ENCODE measurements at places on chromosomes 11 and 22.

DNA sequence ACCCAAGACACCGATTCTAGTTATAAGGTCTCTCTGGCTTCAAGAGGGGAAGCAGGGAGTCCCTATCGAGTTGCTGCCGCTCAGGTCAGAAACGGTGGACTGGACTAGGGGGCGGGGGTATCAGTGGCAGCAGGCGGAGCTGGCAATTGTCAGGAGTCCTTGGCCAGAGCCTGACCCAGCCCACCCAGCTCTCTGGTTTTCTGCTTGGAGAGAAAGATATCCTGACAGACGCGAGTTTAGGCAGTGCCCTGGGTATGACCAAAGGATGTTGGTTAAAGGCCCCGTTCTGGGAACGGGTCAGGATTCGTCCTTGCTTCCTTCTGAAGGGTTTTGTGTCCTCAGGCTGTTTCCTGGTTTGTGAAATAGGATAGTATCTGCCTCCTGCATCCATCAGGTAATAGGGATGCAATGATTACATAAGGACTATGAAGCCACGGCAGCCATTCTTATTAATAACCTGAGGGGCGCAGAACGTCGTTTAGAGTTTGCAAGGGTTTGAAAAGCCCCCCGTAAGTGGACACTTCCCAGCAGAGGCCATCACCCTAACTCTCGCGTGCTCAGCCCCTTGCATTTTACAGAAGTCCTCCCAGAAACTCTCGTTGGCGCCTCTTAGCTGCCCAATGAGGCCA, 700 bp upstream of the DEPDC5 start:
- DNase-seq = no peak

- DNase-seq = no peak
Measured at GRCh38 chr11:6390718-6391469, 620 bp downstream of the SMPD1 start.

DNA sequence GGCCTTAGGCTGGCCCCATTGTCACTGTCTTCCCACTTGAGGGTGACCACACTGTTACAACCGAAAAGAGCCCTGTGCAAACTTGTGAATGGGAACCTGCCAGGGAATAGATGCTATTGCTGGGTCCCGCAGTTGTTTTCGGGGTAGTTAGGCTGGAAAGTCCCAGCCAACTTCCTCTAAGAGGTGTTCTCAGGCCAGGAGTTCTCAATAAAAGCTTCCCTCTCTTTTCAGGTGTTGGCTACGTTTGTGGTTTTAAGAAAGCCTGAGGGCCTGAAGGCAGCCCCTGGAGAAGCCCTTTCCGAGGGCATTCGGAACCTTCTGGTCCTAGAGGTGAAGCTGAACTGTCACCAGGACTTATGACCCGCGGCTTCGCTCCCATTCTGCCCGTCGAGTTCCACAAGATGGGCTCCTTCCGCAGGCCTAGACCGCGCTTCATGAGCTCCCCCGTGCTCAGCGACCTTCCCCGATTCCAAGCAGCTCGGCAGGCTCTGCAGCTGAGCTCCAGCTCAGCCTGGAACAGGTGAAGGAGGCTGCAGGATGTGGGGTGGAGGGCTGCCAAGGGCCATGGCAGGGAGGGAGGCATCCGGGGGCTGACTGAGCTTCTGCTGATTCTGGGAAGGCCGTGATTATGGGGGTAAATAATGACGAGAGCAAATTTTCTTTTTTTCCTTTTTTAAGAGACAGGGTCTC, 104.8 kb downstream of the PRR5L start:
- no peak for DNase-seq

DNA sequence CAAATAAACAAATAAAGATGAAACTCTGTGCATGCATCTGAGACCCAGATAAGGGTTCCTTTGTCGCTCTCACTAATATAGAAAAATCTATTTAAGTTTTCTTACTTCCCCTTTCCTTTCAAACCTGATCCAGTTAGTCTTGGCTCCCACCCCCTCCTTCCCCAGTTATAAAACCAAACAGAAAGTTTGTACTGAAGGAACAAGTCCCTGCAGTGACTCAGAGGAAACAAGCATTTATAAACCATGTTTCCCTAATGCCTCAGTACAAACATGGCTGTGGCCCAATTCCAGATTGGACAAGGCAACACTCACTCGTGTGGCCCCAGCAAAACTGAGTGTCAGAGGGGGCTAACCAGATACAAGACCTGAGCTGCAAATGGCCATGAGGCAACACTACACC, 65.5 kb upstream of the ARHGAP20 start:
- DNase-seq = peak; percentile 29

GRCh38 chr11:33651990-33652389, 48.6 kb downstream of the C11orf91 start:
- no peak for DNase-seq

GRCh38 chr11:100827934-100828661, 141.0 kb downstream of the ARHGAP42 start:
- DNase-seq = peak; percentile 64

- peak; percentile 60 for DNase-seq
Measured at GRCh38 chr11:3022300-3022967, 30.3 kb upstream of the NAP1L4 start.

GRCh38 chr22:44566911-44567310, 68.9 kb upstream of the RTL6 start:
- no peak for DNase-seq

GRCh38 chr11:10395166-10395897, 59.7 kb upstream of the AMPD3 start:
- no peak for DNase-seq

DNA sequence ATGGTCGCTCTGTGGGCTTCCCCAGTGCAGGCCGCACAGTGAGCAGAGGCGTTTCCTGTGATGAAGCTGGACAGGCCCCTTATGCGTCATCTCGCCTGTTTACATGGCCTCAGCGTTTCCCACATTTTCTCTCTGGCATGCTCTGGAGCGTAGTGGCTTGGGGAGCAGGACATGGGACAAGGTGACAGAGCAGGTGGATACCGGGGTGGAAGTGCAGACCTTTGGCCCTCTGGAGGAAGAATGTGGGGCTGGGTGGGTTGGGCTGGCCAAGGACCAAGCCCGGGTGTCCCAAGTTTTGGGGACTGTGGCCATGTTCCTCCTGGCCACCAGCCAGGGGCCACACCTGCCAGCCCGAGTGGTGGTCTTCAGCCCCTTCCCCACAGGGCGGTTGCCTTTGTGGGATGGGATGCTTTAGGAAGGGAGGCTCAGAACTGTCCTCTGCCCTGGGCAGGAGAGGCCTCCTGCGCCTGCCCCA, 446.6 kb downstream of the TBC1D22A start:
- no peak for DNase-seq

- no peak for DNase-seq
Measured at GRCh38 chr11:62341588-62341987, 4.3 kb downstream of the ASRGL1 start.

- no peak for DNase-seq
Measured at GRCh38 chr11:32056438-32056837, 34.4 kb upstream of the RCN1 start.

- DNase-seq = peak; percentile 49
Measured at GRCh38 chr11:19632499-19632834, 80.2 kb upstream of the NAV2 start.

GRCh38 chr11:74696939-74697675, 34.1 kb downstream of the CHRDL2 start:
- DNase-seq = peak; percentile 36

- DNase-seq = no peak
Measured at GRCh38 chr11:118633979-118634378, 26.6 kb downstream of the PHLDB1 start.

DNA sequence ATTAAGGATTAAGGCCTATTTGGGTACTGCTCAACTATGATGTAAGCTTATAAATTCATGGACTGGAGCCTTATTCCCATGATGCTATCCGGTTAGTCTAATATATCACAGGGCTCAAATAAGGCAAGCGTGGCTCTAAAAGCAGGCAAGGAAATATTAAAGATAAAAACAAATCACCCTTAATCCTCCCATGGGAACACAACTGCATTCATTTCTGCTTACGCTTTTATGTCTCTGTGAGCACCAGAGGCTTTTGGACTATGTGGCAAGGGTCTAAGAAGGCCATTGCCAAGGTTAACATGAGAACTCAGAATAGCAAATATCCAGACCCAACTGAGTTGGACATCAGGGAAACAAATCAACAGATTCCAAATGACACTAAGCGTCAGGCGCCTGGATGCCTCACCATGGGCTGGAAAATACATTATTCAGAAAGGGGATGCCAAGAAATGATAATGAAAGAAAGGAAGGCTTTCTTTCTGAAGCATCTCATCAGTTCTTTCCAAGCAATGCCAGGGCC, 138.1 kb downstream of the SLC1A2 start:
- no peak for DNase-seq

DNA sequence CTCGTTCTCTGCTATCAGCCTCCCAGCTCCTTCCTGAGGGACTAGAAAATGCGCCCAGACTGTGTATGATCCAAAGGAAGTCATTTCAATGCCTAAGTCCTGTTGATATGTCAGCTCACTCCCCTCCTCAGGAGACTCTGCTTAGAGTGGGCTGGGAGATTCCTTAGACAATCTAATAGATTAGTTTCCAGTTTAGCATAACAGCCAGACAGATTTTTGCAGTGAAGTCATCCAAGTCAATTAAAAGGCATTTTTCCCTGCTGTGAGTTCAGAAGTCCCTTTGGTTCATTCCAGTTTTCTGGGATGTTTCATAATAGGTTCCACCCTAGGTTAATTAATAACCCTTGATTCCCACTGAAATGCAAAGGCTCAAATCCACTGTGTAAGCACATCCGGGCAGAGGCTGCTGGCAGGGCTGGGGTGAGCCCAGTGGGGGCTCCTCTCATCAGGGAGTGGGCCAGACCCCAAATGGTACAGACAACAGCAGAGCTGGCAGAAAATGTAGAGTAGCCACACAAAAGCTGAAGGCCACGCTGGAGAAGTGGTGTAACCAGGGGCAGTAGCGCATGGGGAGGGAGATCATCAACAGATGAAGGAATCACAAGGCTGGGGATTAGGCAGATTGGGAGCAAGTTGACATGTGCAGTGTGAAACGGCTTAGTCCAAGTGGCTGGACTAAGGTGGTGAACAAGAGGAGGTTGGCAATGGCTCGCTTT, 90.6 kb downstream of the SYN3 start:
- no peak for DNase-seq

- DNase-seq = peak; percentile 39
Measured at GRCh38 chr11:30917859-30918478, 331.8 kb upstream of the MPPED2 start.

- no peak for DNase-seq
Measured at GRCh38 chr11:132200353-132200936, 830.0 kb downstream of the NTM start.

DNA sequence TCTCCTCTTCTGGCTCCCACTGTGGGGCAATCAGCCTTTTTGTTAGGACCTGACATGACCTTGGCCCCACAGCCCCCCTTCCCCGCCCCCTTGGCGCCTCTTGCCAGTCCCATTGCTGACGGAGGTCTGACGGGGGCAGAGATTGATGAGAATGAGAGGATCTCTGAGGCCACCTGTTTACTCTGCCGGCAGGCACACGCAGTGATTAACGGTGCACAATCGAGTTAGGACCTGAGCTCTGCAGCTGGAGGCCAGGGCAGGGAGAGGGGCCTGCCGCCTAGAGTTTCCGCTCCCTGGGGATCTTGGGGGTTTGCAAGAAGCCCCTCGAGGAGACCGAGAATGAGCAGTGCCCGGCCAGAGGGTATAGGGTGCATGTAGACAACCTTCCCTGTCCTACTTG, 6.8 kb upstream of the CHRM1 start:
- no peak for DNase-seq
